ENCODE measurements at places on chromosomes 7 and 10. TPM values are rescaled to one million over a fixed set of nuclear protein-coding genes. Genes with fewer than 3 reads are reported as not detected.

The GPR141 gene
- total RNA-seq: 1.2 TPM

The GLI3 gene
- not detected for total RNA-seq

The NRP1 gene
- 0.77 TPM for total RNA-seq

The SLC26A3 gene
- total RNA-seq: 0.53 TPM

The UCMA gene
- total RNA-seq: not detected

The WDR11 gene
- 38.2 TPM for total RNA-seq

The CCT6A gene
- 202 TPM for total RNA-seq

The TUBAL3 gene
- total RNA-seq: not detected

The LIPK gene
- total RNA-seq: not detected

The WDFY4 gene
- 132 TPM for total RNA-seq

The ZNF679 gene
- not detected for total RNA-seq

The FOXI2 gene
- total RNA-seq: not detected

The PITX3 gene
- total RNA-seq: not detected

The ZNF853 gene
- 0.13 TPM for total RNA-seq

The CALML5 gene
- not detected for total RNA-seq

The CCDC3 gene
- 0.08 TPM for total RNA-seq

Data from GM12878 (cell line).